ENCODE measurements at places on chromosomes 7 and 10.

GRCh38 chr10:80612261-80612660, 74.6 kb downstream of the SH2D4B start:
- DNase-seq = no peak

GRCh38 chr7:128726737-128727072, 12.5 kb upstream of the CALU start:
- no peak for DNase-seq

- no peak for DNase-seq
These were observed 27.9 kb downstream of the RALA start for GRCh38 chr7:39651265-39651664.

- no peak for DNase-seq
These were observed 50.2 kb downstream of the ADCY1 start for GRCh38 chr7:45624392-45624760.

DNA sequence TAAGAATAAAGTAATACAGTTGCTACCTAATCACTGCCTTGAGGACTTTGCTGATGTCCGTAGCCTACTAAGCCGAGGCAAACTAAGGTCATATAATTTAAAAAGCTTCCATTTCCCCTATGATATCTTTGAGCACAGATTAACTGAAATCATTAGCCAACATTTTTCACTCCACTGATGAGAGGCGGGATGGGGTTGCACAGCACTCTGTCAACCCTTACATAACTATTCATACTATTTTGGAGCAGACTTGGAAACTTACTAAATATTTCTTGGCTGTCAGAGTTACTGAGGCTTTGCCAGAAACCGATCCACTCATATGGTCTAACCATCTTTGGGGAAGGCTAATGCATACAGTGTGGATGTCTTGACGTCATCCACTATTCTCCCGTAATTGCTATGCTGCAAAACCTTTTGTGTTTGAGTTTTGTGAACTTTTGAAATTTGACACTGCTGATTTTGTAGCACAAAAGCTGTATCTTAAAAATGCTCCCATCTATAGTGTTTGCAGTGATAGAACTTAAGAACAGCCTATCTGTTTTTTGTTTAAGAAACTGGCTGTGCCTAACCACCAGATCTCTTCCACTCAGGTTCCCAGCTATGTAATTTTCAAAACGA, 248.7 kb downstream of the TSPAN12 start:
- no peak for DNase-seq

- no peak for DNase-seq
These were observed 2.6 kb downstream of the GOLGA7B start for GRCh38 chr10:97852277-97852676.

GRCh38 chr7:139726485-139726869, 51.3 kb downstream of the HIPK2 start:
- DNase-seq = no peak

- no peak for DNase-seq
These were observed 236.6 kb downstream of the PTPRN2 start for GRCh38 chr7:158351051-158351450.

GRCh38 chr10:26467639-26468038, 29.5 kb downstream of the APBB1IP start:
- no peak for DNase-seq

GRCh38 chr7:43847496-43847895, 21.8 kb downstream of the MRPS24 start:
- no peak for DNase-seq

- DNase-seq = no peak
These were observed 114.5 kb downstream of the GRID1 start for GRCh38 chr10:86252079-86252478.

DNA sequence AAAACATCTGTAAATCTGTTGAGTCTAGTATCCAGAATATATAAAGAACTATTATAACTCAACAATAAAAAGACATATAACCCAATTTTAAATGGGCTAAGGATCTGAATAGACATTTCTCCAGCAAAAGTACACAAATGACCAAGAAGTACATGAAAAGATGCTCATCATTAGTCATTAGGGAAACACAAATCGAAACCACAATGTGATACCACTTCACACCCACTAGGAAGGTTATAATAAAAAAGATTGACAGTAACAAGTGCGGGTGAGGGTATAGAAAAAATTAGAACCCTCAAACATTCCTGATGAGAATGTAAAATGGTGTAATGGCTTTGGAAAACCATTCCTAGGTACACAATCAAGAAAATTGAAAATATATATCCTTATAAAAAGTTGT, 4.1 kb downstream of the XPNPEP1 start:
- DNase-seq = no peak

GRCh38 chr7:24835643-24836042, 78.4 kb upstream of the GSDME start:
- no peak for DNase-seq

- DNase-seq = no peak
These were observed 95.0 kb upstream of the KIAA1217 start for GRCh38 chr10:24113901-24114300.

DNA sequence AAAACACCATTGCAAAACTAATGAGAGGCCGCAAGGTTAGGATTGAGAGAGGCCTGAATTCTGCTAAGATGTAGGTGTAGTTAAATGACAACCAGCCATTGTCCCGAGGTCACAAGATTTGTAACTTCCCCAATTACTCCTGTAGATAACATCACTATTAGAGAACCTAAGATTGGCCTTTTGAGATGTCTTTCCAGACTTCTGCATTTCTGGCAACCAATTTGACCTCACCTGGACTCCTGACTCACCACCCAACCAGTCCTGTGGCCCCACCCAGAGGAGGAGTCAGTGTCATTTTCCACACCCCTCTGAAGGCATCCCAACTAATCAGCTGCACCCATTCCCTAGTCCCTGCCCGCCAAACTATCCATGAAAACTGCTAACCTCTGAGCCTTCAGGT, 115.7 kb downstream of the PRKAG2 start:
- no peak for DNase-seq

- DNase-seq = no peak
These were observed 55.8 kb downstream of the CNOT4 start for GRCh38 chr7:135454060-135454459.

DNA sequence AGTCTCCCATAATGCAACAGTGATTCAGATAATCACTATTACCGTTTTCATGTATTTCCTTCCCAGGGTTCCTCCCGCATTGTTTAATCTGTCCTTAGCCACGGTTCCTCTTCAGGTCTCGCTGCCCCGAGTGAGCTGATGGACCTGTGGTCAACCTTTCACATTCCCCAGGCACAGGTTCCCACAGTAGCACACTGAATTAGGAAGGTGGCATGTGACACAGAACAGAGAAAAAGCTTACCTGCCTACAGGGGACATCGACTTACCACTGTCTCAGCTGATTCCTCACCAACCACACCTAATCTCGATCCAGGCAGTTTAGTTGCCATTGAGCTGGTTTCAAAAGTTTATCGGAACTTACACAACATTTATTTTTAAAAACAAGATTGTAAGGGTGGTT, 72.2 kb downstream of the MTURN start:
- DNase-seq = no peak

DNA sequence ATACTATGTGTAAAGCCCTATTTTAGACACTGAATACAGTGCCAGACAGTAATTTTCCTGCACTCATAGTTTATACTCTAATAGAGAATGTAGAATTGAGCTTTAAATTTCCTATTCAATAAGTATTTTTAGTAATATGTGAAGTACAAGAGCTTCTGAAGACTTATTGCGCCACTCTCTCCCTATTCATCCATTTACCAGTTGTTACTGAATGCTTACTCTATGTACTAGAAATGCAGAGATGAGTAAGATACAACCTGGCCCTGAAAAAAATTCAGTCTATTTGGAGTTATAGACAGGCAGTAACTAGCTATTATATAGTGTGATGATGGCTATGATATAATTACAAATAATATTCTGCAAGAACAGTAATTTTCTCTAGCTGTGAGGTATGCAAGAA, 98.8 kb downstream of the ADK start:
- DNase-seq = no peak

DNA sequence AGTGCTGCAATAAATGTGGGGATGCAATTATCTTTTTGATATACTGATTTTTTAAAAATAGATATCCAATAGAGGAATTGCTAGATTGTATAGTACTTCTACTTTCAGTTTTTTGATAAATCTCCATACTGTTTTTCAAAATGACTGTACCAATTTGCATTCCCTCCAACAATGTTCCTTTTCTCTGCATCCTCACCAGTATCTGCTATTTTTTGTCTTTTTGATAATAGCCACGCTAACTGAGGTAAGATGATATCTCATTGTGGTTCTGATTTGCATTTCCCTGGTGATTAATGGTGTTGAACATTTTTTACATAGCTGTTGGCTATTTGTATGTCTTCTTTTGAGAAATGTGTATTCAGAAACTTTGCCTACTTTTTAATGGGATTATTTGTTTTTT, 217.7 kb upstream of the MTPN start:
- DNase-seq = no peak

DNA sequence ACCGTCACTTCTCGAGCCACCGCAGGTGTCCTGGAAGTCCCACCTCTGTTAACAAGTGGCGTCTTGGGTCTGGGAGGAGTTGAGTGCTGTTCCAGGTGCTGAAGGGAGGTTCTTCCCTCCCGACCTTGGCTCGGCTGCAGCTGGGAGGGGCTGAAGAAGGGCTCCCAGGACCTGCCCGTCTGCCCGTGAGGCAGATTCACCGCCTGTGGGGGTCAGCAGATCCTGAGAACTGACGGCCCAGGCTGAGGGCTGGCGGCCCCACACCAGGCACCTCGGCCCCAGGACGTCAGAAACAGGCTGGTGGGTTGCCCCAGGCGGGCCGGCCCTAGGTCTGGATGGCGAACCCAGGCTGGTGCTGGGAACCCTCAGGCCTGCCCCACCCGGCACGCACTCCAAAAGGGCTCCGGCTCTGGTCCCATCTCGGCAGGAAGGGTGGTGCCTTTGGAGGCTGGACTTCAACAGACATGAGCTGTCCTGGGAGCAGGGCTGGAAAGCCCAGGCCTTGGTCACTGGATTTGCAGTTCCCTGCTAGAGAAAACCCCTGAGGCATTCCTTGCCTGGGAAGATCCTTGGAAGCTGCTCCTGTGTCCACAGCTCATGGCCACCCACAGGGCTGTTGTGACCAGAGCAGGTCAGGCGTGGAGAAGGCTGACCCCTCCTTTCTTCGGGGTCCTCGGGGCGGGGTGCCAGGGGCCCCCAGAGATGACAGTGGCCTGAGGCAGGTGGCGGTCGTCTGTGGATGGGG, 42.6 kb upstream of the CFAP46 start:
- no peak for DNase-seq
